ENCODE measurements at places on chromosomes 2 and 18.

DNA sequence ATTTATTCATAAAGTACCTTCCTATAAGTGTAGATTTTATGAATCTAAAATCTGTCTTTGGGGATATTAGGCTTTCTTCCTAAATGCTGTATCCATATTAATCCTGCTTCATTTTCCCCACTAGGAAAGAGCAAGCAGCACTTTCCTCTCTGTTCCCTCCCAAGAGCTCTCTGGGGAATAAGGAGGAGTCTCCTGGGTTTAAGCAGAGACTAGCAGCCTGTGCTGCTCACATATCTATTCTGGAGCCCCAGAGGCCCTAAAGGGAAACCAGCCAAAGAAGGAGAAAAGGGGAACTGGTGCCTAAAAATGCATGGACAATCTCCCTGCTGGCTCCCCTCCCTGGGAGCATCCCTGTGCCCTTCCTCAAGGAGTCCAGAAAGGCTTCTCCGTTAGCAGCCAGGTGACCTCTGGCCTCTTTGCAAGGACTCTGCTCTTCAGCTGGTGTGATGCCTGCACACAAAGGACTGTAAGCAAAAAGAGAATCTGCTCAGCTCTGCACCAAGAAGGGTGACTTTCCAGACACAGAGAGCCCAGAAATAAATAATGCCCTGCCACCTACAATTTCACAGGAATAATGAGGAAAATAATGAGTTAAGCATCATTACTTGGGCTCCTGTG, 270.6 kb downstream of the SS18 start:
- DNase-seq = no peak

DNA sequence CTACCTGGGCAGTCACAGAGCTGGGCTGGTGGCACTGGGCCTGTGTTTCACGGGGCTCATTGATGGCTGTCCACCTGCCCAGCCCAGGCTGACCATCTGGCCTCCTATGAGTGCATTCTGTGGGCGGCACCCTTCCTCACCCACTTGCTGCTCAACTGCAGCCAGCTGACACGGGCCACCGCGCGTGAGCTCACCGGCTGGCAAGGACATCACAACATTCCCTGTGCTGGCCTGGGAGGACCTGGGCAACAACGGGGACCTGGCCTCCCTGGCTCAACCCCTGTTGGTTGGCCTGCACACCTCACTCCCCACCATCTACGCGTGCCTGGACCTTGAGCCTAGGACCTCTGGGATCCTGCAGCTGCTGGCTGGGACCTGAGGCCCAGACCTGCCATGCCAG, 98.2 kb upstream of the DTNA start:
- no peak for DNase-seq

GRCh38 chr2:190465060-190465459, 56.9 kb downstream of the MFSD6 start:
- no peak for DNase-seq

- no peak for DNase-seq
These were observed 72.1 kb downstream of the KLHL29 start for GRCh38 chr2:23456881-23457760.

DNA sequence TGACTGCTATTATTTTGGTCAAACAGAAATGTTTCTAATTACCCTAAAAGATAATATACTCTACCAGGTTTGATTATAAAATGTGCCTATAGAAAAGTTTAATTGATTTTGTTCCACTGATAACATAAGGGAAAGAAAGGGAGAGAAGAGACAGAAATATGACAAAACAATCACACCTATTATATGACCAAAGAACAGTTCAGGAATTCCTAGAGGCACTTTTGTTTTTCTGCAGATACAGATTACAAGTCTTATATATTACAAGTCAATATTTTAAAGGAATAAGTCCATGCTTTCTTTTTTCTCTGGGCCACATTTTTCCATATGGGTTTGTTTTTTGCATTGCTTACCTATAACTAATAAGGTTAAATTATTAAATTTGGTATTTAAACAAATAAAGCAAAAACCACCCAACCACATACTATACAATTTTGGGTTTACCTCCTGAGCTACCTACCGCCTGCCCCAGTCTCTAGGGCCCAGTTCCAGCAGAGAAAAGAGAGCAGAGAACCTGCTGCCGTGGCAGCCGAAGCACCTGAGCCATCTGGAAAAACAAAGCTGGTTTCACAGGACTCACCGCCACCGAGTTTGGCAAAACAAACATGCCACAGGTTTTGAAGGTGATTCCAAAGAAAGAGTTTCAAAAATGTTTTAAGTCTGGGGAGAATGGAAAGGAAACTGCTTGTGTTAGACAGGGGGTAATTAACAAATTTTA, 92.1 kb downstream of the DYM start:
- DNase-seq = no peak

DNA sequence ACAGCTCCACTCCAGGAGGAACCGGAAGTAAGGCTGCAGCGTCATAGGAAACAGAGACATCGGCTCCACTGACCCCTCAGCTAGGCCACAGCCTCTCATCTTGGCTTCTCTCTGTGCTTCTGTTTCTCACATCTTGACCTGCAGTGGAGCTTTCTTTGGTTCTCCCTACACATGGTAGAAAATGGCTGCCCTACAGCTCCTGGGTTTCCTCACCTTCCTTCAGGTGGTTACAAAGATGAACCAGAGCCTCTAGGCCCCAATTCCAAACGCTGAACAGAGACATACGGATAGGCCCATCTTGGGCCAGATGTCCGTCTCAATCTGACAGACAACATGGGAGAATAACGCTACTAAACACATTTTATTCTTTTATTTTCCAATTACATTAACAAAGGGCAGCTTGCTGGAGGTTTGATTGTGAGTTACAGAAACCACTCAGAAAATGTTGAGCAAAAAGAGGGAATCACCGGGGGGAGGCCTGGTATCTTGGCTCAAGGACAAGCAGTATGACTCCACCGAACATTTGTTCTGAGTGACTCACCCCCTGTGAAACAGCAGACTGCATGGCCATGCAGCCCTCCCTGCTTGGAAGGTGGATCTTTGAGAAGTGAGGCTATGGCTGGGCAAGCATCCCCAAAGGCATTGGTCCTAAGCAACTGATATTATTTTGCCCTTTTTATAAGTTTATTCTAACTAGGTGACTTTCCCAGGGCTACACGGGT, 303.5 kb downstream of the CDCA7 start:
- no peak for DNase-seq

- DNase-seq = peak; percentile 76
These were observed at the start of gene FN1 for GRCh38 chr2:215435870-215436704. FN1 (minus strand) TSS chr2:215436068; CDS start chr2:215435802, 266 bp downstream.

DNA sequence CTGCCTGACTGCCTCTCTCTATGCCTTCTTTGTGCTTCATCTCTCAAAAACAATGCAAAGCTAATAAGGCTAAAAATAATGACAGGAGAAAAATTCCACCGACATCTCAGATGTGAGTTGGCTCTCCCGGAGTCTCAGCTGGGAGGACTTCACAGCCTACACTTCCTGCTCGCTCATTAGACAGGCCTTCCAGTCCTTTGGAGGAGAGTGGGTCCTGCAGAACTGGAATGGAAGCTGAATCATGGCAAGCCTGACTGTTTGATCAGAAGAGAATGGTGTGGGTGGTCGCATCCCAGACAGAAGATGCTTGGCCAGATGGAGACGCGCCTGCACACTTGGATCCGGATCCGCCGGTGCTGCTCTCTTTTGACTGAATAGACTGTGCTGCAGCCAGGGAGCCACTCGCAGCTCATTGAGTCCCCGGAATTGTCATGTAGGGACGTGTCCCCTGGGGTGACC, 49.7 kb downstream of the TRIB2 start:
- no peak for DNase-seq

DNA sequence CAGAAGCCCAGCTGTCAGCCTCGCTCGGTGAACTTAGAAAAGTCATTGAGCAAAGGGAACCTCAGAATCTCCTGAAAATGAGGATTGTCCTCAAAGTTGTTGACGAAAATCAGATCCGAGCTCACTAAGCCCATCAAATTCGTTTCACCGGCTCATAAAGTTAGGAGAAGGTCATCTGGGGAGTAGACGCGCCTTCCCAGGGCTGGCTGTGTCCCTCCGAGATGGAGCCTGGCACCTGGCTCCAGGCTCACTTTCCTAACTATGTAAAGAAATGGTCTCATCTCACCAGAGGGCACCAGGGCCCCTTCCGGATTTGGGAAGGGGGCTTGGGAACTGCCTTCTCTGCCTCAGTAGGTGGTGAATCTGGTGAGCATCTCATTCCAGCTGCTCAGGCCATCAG, 145.5 kb downstream of the PXDN start:
- no peak for DNase-seq

DNA sequence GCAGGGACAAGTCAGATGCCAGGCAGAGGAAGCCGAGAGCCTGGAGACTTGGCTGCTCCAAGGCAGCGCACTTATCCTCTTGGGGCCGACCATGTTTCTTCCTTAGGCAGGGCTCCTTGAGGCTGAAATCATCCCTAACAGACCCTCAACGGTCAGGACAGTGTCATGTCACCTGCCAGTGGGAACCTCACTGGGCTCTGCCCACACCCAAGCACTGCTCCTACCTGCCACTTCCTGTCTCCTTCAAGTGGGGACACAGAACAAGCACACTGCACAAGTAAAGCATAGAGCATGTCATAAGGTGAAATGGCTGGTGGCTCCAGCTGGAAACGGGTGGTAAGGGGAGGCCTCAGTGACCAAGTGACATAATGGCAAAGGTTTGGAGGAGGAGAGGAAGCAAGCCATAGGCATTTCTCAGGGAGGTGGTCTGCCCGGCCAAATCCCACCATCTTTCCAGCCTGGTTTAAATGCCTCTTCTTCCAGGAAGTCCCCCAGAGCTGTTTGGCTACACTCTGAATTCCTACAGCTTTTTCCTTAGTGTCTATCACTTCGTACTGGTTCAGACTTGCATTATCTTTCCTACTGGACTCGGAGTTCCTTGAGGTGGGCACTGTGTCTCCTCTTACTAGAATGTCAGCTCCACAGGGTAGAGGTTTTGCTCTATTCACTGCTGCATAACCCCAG, 7.3 kb upstream of the ATOH8 start:
- DNase-seq = no peak

- DNase-seq = no peak
These were observed 145.6 kb downstream of the AQP4 start for GRCh38 chr18:26719896-26720295.

DNA sequence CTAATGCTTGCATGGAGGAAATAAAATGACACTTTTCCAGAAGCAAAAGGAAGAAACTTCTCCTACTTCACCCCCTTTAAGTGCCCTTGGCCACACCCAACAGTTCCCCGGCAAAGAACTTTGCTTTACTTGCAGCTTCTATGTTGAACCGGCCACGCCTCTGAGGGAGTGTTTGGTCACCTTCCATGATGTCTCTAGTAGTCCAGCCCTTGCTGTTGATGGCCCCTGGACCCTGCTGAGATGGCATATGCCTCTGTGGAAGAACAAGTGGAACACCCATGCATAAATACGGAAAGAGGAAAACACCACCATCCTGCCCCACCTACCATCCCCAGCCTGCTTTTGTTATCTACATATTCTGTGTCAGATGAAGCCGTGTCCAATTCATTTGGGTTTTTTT, 218.3 kb upstream of the POU3F3 start:
- no peak for DNase-seq

DNA sequence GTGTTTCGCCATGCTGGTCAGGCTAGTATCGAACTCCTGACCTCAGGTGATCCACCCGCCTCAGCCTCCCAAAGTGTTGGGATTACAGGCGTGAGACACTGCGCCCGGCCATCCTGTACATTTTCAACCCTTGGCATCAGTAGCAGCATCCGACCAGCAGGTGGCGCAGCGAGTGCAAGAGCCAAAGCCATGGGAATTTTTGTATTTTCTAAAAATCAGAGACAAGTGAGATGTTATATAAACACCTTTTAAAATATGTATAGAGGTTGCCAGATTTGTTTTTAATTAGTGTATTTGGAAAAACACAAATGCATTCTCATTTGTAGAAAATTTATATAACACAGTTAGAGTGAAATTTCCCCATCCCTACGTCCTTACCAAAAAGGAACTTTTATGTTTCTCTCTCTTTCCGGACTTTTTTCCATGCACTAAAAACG, 36.8 kb downstream of the MOGAT1 start:
- DNase-seq = peak; percentile 88

GRCh38 chr18:63986885-63987284, 17.0 kb downstream of the SERPINB8 start:
- no peak for DNase-seq
